ENCODE measurements at places on chromosomes 16 and 17.

DNA sequence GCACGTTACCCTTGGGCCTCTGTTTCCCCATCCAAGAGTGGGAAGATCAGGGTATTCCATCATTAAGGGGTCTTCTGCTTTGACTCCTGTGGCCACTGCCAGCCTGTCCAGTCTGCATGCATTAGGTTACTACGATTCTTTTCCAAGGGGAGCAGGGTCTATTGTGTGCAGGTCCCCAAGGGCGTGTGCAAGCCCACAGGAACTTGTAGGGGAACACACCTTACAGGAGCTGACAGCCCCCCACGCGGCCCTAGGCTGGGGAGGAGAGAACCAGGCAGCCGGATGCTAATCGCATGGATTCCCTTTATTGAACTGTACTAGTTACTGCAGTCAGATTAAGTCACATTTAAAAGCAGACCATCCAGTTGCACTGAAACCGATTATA, 116.7 kb downstream of the C16orf78 start:
- H3K4me1 ChIP-seq: no peaks in the 10 kb centered on the region
- H3K27me3 ChIP-seq: no peaks in the 10 kb centered on the region
- H3K36me3 ChIP-seq: peaks cover 2% of the 10 kb centered on the region
- no peak overlapping the region for H3K27ac ChIP-seq
- no peak for DNase-seq

DNA sequence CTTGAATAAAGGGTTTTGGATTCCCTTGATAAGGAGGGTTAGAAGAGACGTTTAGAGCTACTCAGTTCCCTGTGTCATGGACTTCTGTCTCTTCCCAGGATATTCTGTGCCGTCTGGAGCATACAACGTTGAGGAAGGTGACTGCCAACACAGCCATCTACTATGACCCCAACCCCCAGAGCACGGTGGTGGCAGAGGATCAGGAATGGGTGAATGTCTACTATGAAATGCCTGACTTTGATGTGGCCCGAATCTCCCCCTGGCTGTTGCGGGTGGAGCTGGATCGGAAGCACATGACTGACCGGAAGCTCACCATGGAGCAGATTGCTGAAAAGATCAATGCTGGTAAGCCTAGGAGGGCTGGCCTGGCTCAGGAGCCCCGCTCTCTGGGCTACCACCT, 24.7 kb downstream of the POLR2A start:
- no peak overlapping the region for H3K27ac ChIP-seq
- H3K27me3 ChIP-seq: no peaks in the 10 kb centered on the region
- H3K4me3 ChIP-seq: no peak overlapping the region
- DNase-seq: no peak
- H3K4me1 ChIP-seq: no peaks in the 10 kb centered on the region

GRCh38 chr16:48978501-48978900, 303.1 kb downstream of the CBLN1 start:
- no peak overlapping the region for H3K27ac ChIP-seq
- DNase-seq: no peak
- no peaks in the 10 kb centered on the region for H3K4me1 ChIP-seq
- no peaks in the 10 kb centered on the region for H3K36me3 ChIP-seq

DNA sequence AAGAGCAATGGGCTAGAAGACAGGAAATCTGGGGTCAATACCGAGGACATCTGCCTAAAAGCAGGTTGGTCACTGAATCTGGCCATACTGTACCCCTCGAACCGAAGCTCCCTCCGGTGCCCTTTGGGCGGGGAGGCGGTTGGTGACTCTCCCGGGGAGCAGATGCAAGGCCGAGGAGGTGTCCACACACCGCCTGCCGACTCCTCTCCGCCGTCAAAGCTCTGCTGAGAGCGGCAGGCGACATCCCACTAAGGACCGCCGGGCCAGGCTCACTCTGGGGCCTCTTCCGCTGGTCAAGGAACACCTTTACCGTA, 458 bp downstream of the ZNF200 start:
- DNase-seq: no peak
- peaks cover 7% of the 10 kb centered on the region for H3K4me1 ChIP-seq
- H3K27ac ChIP-seq: peak overlapping the region; percentile 82
- no peaks in the 10 kb centered on the region for H3K27me3 ChIP-seq

- H3K27ac ChIP-seq: no peak overlapping the region
- no peaks in the 10 kb centered on the region for H3K36me3 ChIP-seq
- H3K27me3 ChIP-seq: peaks cover 9% of the 10 kb centered on the region
- no peak for DNase-seq
Observed at GRCh38 chr16:77874347-77874746, 86.0 kb downstream of the VAT1L start.

- peak overlapping the region; percentile 56 for H3K27ac ChIP-seq
- no peak for DNase-seq
- H3K36me3 ChIP-seq: peaks cover 3% of the 10 kb centered on the region
- H3K4me1 ChIP-seq: peaks cover 28% of the 10 kb centered on the region
Observed at GRCh38 chr16:81481207-81481821, 36.7 kb downstream of the CMIP start.

DNA sequence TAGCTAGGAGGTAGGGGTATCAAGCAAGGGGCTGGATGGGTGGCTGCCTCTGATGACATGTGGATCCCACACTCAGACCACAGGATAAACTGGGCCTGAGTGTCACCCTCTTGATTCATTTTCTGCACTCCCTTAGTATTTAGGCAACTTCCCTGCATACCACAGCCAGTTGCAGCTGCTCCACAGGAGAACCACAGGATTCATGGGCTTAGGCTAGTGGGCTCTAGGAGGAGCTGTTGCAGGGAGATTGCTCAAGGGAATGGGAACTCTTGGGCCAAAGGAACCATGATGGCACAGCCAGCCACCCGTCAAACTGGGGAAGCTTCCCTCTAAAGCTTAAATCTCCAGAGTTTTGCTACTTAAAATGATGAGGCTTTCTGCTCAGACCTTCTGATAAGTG, 269.7 kb upstream of the ASIC2 start:
- H3K4me3 ChIP-seq: no peak overlapping the region
- peaks cover 16% of the 10 kb centered on the region for H3K27me3 ChIP-seq
- H3K4me1 ChIP-seq: no peaks in the 10 kb centered on the region
- DNase-seq: no peak

DNA sequence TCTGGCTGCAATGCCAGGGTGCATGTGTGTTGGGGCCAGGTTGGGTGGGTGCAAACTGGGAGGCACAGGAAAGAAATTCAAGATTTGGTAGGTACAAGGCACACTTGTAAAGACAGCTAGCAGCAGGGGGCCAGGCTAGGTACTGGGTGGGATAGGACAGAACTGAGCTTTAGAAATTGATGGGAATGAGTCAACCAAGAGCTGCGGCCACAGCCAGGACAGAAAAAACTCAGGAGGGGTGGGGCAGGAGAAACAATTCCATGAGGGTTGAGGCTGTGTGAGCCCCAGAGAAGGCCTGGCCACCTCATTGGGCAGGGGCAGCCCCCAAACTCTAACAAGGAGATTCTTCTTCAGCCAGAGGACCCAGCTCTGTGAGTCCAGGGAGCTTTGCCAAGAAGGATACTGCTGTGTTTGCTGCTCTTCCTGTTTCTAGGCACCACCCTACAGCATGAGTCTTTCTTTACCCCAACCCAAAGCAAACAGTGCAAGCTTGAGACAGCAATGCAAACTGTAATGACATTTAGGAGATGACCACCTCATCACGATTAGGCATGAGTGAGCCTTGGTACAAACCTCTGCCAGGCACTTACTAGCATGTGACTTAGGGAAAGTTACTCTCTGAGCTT, 21.3 kb upstream of the CCDC182 start:
- no peak for DNase-seq
- no peaks in the 10 kb centered on the region for H3K36me3 ChIP-seq
- H3K27me3 ChIP-seq: peaks cover 96% of the 10 kb centered on the region

DNA sequence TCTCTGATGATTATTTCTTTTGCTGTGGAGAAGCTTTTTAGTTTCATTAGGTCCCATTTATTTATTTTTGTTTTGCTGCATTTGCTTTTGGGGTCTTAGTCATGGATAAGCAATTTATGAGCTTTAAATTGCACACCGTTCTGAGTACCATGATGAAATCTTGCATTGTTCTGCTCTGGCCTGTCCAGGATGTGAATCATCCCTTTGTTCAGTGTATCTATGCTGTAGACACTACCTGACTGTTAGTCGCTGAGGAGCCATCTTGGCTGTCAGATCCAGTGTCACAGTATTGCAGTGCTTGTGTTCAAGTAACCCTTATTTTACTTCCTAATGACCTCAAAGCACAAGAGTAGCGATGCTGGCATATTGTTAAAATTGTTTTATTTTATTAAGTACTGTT, 218.0 kb upstream of the CNTNAP4 start:
- no peaks in the 10 kb centered on the region for H3K36me3 ChIP-seq
- DNase-seq: no peak
- peaks cover 4% of the 10 kb centered on the region for H3K4me1 ChIP-seq
- no peak overlapping the region for H3K27ac ChIP-seq
- H3K27me3 ChIP-seq: no peaks in the 10 kb centered on the region
- H3K4me3 ChIP-seq: no peak overlapping the region

DNA sequence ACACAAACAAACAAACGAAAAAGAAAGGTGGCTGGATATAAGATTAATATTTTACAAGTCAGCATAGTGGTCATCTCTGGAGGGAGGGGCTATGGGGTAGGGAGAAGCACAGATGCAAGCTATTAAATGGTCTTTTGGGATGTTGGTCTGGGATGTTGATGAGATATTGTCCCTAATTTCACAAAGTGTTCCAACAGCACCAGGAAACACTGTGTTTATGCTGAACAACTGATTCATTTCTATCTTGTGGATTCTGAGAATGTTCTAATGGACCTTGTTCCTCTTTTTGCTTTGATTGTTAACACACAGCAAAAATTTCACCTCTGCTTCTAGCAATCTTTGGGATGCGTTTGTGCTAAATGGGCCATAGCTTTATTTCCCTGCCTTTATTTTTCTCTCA, 9.7 kb downstream of the PECAM1 start:
- no peak for DNase-seq
- H3K27me3 ChIP-seq: no peaks in the 10 kb centered on the region
- no peaks in the 10 kb centered on the region for H3K36me3 ChIP-seq

GRCh38 chr16:74747-75334, 2.4 kb upstream of the RHBDF1 start:
- peak overlapping the region; percentile 62 for H3K27ac ChIP-seq
- DNase-seq: no peak
- no peaks in the 10 kb centered on the region for H3K36me3 ChIP-seq
- peaks cover 8% of the 10 kb centered on the region for H3K27me3 ChIP-seq
- peaks cover 25% of the 10 kb centered on the region for H3K4me1 ChIP-seq

GRCh38 chr16:11871193-11871592, 19.9 kb upstream of the RSL1D1 start:
- no peak overlapping the region for H3K27ac ChIP-seq
- no peak for DNase-seq
- no peaks in the 10 kb centered on the region for H3K4me1 ChIP-seq
- H3K4me3 ChIP-seq: no peak overlapping the region
- H3K36me3 ChIP-seq: peaks cover 13% of the 10 kb centered on the region
- no peaks in the 10 kb centered on the region for H3K27me3 ChIP-seq

GRCh38 chr17:40371261-40371929, 6.9 kb upstream of the GJD3 start:
- no peak overlapping the region for H3K27ac ChIP-seq
- DNase-seq: no peak

- DNase-seq: no peak
- H3K4me3 ChIP-seq: no peak overlapping the region
- H3K4me1 ChIP-seq: no peaks in the 10 kb centered on the region
- no peaks in the 10 kb centered on the region for H3K27me3 ChIP-seq
- H3K36me3 ChIP-seq: peaks cover 2% of the 10 kb centered on the region
- H3K27ac ChIP-seq: no peak overlapping the region
Observed at GRCh38 chr16:35310999-35311398, 1851.6 kb downstream of the TP53TG3F start.

- H3K27ac ChIP-seq: no peak overlapping the region
- H3K4me3 ChIP-seq: no peak overlapping the region
- no peaks in the 10 kb centered on the region for H3K4me1 ChIP-seq
- no peaks in the 10 kb centered on the region for H3K27me3 ChIP-seq
- H3K36me3 ChIP-seq: peaks cover 24% of the 10 kb centered on the region
Observed at GRCh38 chr16:27726621-27727261, 176.8 kb downstream of the KATNIP start.

DNA sequence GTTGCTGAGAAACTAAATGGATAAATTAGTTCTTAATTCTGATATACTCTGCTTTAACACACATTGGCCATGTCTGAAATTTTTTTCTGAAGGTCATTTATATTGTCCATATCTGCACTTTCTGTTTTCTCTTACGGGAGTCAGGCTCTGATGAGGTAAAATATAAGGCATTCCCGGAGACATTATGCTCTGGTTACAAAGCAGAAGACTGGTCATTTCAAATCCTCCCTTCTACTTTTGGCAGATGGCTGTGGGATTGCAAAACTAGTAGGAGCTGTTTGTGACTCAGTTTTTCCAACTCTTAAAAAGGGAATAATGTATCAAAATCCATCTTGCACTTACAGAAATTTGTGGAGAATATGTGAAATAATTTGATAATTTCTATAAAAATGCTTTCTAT, 92.2 kb upstream of the CPHXL start:
- no peak overlapping the region for H3K27ac ChIP-seq
- no peaks in the 10 kb centered on the region for H3K4me1 ChIP-seq

DNA sequence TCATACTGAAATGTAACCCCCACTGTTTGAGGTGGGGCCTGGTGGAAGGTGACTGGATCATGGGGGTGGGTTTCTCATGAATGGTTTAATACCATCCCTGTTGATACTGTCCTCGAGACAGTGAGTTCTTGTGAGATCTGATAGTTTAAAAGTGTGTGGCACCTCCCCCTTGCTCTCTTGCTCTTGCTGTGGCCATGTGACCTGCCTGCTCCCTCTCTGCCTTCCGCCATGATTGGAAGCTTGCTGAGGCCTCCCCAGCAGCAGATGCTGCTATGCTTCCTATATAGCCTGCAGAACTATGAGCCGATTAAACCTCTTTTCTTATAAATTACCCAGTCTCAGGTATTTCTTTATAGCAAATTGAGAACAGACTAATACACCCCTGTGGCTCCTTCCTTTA, 40.6 kb downstream of the STAT3 start:
- peaks cover 3% of the 10 kb centered on the region for H3K4me1 ChIP-seq
- no peak for DNase-seq
- H3K4me3 ChIP-seq: no peak overlapping the region
- no peak overlapping the region for H3K27ac ChIP-seq
- peaks cover 14% of the 10 kb centered on the region for H3K36me3 ChIP-seq

- H3K36me3 ChIP-seq: no peaks in the 10 kb centered on the region
- no peaks in the 10 kb centered on the region for H3K4me1 ChIP-seq
- H3K27me3 ChIP-seq: peaks cover 54% of the 10 kb centered on the region
- peak overlapping the region; percentile 24 for H3K4me3 ChIP-seq
Observed at GRCh38 chr17:45218895-45219661, 2.6 kb upstream of the FMNL1 start.

GRCh38 chr17:34843682-34844081, 117.6 kb downstream of the CCT6B start:
- H3K27me3 ChIP-seq: peaks cover 5% of the 10 kb centered on the region
- no peak overlapping the region for H3K4me3 ChIP-seq
- no peaks in the 10 kb centered on the region for H3K36me3 ChIP-seq
- H3K4me1 ChIP-seq: no peaks in the 10 kb centered on the region
- no peak overlapping the region for H3K27ac ChIP-seq
- no peak for DNase-seq

DNA sequence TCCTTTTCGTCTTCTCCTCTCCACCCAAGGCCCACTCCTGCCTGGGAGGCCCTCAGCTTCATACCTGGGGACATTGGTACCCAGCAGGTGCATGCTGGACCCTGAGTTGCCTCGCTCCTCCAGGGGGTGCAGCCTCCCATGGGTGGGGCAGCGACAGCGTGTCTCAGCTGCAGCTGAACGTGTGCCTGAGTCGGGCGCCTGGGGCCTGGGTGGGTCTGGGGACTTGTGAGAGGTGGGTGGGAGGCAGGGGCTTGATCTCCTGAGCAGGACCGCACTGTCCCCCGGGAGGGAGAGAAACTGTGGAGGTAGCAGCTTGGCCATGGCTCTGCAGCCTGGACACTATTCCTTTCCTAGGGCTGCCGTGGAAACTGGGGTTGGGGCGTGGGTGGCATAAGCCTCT, 24.8 kb upstream of the ENGASE start:
- H3K27ac ChIP-seq: no peak overlapping the region
- no peaks in the 10 kb centered on the region for H3K36me3 ChIP-seq
- H3K4me1 ChIP-seq: no peaks in the 10 kb centered on the region
- peaks cover 13% of the 10 kb centered on the region for H3K27me3 ChIP-seq
